ENCODE measurements at places on chromosomes 6 and 20.

DNA sequence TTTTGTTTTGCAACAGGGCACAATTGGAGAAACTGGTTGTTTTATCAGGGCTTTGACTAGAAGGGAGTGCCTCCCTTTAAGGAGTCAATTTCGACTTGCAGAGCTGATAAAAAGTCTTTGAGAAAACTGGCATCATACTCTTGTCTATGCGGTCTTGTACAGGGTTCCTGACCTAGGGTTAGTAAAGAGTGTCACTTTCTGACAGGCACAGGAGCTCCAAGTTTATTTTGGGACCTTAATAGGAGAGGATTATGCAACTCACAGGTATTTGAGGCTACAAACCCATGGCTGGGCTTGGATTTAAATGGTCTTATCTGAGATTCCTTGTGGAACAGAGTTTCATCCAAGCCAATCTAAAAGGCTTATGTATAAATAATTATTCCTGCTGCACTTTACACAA, 365.4 kb downstream of the HTR1B start:
- DNase-seq = no peak

GRCh38 chr6:15061180-15061641, 184.7 kb upstream of the JARID2 start:
- DNase-seq = no peak

- no peak for DNase-seq
These were observed 8.6 kb downstream of the SNPH start for GRCh38 chr20:1274485-1275311.

- no peak for DNase-seq
These were observed 57.3 kb upstream of the PHACTR2 start for GRCh38 chr6:143620447-143620846.

GRCh38 chr6:139368661-139369060, 5.8 kb downstream of the CITED2 start:
- no peak for DNase-seq

DNA sequence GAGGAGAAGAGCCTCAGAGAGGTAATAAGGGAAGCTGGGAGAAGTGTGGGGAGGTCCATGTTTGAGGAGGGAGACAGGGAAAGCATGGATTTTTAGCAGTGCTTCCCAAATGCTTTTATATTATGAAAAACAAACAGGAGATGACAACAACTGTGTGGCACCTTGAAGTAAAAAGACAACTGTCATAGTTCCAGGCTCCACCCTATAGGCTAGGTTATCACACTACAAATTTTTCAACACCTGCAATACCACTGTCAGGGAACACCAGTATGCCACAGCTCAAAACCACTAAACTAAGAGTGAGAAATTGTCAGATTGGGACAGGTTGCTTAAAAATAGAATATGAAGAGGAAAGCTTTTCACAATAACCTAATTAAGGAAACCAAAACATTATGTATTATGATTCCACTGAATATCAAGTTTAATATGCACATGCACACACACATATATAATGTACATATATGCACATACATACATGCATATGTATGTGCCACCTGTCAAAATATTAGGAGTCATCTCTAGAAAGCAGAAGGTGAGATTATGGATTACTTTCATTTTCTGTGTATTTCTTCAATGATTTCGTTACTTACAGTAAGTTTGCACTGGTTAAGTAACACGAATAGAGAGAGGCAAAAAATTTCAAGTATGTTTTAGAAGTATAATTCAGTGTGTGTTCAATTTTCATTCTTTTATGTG, 261.2 kb downstream of the PTPRK start:
- no peak for DNase-seq

GRCh38 chr6:87212596-87212995, 57.2 kb downstream of the ZNF292 start:
- DNase-seq = no peak

GRCh38 chr6:108690326-108691049, 129.8 kb downstream of the FOXO3 start:
- DNase-seq = no peak

DNA sequence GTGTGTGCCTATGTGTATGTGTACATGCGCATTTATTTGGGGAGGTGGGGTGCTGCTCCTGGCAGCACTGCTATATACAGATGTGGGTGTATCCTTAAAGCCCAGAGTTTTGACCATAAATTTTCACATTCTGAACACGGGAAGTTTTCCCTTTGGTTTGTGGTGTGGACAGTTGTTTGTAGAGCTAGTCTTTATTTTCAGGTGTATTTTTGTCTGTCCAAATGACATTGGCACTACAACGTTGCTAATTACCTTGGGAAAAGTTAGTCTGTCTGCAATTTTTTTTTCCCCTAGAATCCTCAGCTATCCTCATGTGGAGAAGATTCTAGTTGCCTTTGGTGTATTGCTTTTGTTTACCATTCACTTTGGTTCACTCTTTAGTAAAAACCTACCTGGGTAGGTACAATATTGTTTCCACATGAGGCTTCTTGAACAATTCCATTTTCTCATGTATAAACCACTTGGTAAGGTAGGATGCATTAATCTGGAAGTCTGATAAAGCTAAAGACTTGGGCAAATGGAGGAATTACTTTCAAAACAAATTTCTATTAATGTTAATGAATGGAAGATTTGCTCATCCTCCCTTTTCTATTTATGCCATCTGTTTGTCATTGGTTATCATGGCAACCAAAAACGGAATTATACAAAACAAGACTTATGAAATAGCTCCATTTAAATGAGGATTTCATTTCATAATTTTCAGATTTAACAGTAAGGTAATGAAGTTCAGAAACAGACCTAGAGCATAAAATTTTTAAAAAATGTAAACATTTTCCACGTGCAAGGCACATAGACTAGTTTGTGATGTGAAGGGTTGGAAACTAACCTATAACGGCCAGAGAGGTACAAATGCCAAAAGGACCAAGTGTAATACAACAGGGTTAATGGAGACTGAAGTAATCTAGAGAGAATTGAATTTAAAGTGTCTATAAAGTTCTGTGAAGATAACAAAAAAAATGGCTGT, 3.9 kb downstream of the CCN2 start:
- DNase-seq = no peak

DNA sequence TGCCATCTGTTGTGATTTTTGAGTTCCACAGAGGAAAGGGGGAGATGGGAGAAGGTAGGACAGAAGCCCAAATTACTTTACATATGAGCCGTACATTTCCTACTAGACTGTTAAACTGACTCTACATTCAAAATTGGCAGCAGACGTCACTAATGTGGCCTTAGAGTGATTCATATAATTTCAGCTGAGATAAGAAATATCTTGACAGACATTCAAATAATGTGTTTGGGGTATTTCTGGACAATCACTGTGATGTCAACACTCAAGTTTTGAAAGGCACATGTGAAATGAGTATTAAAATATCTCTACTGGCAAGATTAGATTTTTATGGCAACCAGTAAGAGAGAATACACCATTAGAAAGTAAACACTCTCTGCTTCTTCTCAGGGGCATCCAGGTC, 104.0 kb downstream of the MTFR2 start:
- DNase-seq = no peak

- DNase-seq = no peak
These were observed 122.2 kb upstream of the TNFAIP3 start for GRCh38 chr6:137744877-137745276.

DNA sequence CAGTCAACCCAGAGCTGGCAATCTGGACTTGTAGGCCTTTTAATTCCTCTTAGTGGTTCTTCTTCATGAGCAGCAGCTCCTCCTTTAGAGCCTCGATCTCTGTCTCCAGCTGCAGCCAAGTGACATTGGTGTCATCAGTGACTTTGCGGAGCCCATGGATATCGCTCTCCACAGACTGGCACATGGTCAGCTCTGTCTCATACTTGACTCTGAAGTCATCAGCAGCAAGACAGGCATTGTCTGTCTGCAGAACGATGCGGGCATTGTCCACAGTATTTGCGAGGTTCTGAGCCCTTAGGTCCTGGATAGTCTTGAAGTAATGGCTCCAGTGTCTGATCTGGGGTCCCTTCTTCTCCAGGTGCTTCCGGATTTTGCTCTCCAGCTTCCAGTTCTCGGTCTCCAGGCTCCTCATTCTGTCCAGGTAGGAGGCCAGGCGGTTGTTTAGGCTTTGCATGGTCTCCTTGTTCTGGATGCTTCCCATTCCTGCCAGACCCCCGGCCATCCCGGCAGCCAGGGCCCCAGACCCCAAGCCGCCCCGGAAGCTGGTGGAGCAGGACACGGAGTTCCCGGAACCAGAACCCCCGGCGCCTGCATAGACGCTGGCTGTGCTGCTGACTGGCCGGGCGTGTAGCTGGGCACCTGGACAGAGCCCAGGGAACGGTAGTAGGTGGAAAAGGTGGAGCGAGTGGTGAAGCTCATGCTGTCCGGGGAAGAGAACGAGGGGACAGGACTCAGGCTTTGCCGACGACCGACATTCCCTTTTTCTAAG, 15.1 kb downstream of the RFPL4B start:
- DNase-seq = no peak

- DNase-seq = no peak
These were observed 486.3 kb upstream of the MARCKS start for GRCh38 chr6:113370508-113371502.

GRCh38 chr6:149438855-149439254, 38.8 kb downstream of the SUMO4 start:
- no peak for DNase-seq

DNA sequence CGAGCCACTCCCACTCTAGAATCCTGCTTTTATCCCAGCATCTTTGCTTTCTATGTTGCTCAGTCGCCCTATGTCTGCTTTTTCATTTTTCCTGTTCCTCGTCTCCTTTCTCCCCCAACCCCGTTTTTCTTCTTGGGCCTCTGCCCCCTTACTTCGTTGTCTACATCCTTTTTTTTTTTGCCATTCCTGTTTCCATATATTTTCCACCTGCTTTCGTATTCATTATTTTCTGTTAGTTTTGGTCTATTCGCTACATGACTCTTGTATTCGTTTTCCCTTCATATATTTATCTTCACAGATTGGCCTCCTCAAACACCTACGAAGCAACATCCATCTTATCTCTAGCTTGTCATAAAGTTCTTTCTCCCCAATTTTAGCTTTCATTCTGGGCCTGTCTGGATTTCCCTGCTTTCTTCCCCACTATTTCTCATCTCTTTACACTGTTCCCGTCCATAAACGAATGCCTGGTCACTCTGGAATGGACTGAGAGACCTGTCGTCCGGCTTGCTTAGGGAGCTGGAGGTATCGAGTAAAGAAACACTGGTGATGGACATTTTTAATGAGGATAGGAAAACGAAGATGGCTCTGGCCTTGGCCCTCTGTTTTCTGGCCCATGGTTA, 915 bp downstream of the PRRC2A start:
- DNase-seq = no peak

- no peak for DNase-seq
These were observed 483.1 kb upstream of the JAG1 start for GRCh38 chr20:11156922-11157321.

- no peak for DNase-seq
These were observed 19.2 kb upstream of the POLR1H start for GRCh38 chr6:30041821-30042220.

GRCh38 chr6:39753725-39754045, 28.5 kb upstream of the KIF6 start:
- no peak for DNase-seq

DNA sequence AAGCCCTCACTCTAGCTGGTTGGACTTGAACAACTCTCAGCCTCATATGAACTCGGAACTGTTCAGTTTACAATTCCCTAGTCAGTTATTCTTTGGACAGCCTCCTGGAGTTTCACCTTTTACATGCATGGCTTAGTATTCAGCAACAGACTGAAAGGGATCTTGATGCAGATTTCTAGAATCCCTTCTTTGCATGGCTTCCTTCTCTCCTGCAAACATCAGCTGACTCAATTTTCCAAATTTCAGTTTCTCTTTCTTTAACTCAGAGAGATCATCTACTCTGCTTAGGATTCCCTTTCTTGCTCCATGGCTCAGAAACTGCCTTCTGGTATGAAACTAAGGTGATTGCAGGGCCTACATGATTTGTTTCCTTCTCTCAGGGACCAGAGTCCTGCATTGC, 99.6 kb downstream of the CEP57L1 start:
- no peak for DNase-seq

DNA sequence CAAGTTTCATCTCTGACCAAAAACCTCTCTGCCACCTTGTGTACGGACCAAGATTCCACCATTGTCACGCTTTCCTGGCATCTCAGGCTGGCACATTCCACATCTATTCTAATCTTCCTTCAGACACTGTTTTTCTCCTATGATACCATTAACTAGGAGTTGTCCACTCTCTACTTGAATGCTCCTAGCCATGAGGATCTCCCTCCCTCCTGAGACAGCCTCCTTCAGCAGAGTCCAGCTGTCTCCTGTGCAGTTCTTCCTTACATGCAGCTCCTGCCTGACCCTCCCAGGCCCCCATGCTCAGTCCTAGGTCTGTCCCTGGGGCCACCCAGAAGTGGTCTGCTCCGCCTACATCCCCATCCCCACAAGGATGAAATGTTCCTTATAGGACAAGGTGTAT, 90.9 kb downstream of the CHMP4B start:
- DNase-seq = no peak

- DNase-seq = no peak
These were observed 16.3 kb downstream of the LRP11 start for GRCh38 chr6:149847939-149848267.

GRCh38 chr6:114020196-114020595, 49.2 kb upstream of the HDAC2 start:
- no peak for DNase-seq

DNA sequence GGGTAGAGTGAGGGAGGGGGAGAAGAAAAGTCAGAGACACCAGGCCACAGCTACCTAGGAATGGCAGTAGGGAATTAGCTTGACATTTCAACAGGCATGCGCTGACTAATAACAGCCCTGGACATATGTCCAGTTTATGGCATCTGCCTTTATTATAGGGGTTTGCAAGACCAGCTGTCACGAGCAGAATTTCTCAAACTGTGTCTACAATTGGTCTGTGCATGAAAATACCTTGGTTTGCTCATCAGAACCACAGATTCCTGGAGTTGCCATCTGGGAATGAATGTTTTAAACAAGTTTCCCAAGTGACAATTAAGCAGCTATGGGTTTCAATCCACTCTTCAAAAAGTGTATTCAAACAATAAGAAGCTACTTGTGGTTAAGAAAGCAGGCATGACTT, 110.3 kb upstream of the ENPP5 start:
- DNase-seq = no peak

DNA sequence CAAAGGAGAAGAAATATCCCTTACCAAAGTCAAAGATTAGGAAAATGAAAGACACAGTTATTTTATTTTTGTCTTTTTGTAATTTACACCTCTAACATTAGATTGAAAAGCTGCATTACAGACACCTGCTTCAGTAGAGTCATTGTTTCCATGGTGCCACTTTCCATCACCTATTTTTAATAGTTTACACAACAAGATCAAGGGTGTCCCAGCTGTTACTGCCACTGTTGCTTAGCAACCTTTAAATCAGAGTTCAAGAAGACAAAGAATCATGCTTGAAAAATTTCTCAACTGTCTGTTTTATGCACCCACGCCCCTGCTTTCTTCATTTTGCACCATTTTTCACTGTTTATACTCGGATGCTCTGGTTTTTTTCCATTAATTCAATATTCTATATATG, 668.2 kb upstream of the GJE1 start:
- no peak for DNase-seq

Measured in ecto neural progenitor cell (in vitro differentiated cells).